ENCODE measurements at places on chromosomes 4 and X.
A peak's percentile ranks its signal among the peaks of the same experiment; 100 is the strongest.

GRCh38 chr4:20271950-20272349 lies 20.2 kb downstream of the SLIT2 start:
- DNase-seq = no peak

GRCh38 chr4:153023139-153023538 lies 87.0 kb downstream of the FHDC1 start:
- no peak for DNase-seq

DNA sequence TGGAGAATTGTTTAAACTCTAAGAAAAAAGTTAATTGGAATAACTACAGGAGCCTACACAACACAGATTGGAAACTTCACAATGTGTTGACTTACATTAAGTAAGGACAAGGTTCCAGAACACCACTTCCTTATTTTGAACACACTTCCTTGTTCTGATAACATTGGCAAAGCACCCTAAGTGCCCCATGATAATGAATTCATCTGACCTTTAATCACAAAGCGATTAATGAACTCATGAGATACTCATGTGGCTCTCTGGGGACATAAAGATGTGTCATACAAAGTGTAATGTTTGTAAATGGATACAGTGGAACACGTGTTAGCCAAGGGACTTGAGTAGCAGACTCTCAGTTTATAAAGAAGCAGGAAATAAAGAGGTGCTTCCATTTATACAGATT lies 69.0 kb upstream of the ATOH1 start:
- no peak for DNase-seq

DNA sequence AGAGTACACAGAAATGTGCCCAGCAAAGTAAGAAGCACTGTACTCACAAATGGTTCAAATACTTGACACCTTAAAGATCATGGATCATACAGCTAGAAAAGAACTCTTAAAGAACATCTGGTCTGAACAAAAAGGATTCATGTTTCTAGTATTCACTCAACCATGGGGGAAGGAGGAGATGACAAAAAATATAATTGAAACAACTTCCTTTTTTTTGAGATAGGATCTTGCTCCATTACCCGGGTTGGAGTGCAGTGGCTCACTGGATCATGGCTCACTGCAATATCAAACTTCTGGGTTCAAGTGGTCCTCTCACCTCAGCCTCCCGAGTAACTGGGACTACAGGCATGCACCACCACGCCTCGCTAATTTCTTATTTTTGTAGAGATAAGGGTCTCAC lies 6.0 kb downstream of the DHX15 start:
- DNase-seq = no peak

GRCh38 chrX:15151267-15152186 lies 118.4 kb downstream of the ASB9 start:
- no peak for DNase-seq

DNA sequence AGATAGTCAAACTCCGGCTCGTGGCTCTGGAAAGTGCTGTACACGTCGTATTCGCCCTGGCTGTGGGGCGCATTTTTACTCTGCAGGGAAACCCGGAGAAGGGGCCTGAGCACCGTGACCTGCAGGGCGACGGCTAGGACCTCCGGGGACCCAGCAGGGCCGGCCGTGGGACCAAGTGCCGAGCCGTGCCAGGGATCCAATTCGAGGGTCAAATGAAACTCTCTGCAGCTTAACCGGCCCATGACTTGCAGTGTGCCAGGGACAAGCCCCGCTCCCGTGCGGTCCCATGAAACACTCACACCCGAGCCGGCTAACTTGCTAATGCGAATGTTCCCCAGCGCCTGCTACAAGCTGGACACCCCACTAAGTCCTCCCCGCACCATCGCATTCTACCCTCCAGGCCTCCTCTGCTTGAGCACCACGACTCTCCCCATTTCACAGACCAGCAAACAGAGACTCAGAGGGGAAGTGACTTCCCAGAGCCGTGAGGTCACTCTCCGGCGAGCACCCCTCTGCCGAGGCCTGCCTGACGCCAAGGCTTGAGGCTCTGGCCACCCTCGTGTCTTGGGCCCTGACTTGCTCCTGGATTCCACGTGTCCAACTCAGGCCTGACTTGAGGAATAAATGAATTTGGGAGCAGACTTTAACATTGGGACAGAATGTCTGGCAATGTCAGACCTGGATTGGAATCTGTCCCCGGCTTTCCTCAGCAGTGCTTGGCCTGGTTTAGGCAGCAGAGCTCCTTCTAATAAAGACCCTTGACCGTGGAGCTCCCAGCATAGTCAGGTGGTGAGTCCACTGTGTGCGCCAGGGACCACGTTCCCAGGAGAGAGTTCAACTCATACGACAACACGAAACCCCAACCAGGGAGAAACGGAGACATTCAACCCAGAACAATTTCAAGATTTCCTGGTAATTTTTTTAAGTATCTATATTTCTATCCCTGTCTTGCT lies 93.6 kb downstream of the PPP2R2C start:
- DNase-seq = no peak

GRCh38 chr4:150713251-150713650 lies 131.3 kb downstream of the MAB21L2 start:
- no peak for DNase-seq

DNA sequence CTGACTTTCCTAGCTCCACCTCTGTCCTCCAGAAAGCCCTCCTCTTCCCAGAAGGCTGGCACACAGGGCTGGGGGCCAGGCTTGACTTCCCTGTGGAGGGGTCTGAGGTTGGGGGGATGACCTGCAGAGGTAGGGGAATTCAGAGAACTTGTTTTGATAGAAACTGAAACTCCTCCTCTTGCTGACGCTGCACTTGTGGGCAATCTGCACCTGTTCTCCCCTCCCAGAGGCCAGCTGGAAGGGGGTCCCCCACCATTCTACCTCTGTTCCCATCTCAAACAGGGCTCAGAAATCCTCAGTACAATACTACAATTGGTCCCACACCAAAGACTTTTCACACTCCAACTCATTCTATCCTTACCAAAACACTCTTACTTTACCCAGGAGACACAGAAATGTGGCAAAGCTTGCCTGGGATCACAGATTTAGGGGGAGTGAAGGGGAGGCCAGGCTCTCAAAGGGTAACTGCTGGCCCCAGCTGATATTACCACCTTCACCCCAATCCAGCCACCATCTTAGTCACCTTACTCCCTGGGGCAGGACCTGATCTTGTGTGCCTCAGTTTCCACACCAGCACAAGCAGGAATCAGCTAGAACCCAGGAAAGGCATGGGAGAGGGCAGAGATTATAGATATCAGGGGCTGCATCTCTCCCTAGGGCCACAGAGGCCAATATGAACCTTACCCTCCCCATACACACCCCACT lies 18.5 kb downstream of the OTUD5 start:
- no peak for DNase-seq

- no peak for DNase-seq
Observed at GRCh38 chrX:132712350-132712749, 223.5 kb upstream of the MBNL3 start.

GRCh38 chr4:39812500-39812899 lies 114.6 kb downstream of the UBE2K start:
- DNase-seq = no peak

- peak; percentile 80 for DNase-seq
Observed at GRCh38 chr4:6986072-6986780, 56.9 kb upstream of the TADA2B start.

DNA sequence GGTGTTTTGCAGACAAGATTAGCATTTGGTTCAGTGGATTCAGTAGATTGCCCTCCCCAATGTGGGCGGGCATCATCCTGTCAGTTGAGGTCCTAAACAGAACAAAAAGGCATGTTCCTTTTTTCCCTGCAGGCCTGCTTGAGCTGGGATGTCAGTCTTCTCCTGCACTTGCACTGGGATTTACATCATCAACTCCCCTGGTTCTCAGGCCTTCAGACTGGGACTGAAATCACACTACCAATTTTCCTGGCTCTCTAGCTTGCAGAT lies 278.9 kb upstream of the FTHL17 start:
- no peak for DNase-seq

GRCh38 chr4:38664706-38665401 lies 855 bp downstream of the KLF3 start:
- peak; percentile 63 for DNase-seq

DNA sequence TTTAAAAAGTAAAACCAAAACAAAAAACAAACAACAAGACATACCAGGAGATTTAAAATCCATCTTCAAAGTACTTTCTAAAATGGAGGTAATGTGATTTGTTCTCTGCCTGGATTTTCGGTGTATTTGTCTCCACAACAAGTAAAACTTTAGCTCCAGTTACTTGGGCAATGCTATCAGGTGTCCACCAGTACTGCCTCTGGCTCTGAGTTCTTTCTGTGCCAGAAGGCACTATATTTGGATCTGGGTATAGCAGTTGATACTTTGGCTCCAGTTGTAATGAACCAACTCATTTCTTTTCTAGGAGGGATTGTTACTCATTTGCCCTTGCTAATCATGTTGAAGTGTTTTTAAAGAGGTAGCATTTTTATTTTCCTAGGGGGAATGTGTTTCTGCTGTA lies 9.5 kb upstream of the PDLIM5 start:
- no peak for DNase-seq

GRCh38 chrX:30888526-30889146 lies 418 bp downstream of the TAB3 start:
- DNase-seq = no peak

DNA sequence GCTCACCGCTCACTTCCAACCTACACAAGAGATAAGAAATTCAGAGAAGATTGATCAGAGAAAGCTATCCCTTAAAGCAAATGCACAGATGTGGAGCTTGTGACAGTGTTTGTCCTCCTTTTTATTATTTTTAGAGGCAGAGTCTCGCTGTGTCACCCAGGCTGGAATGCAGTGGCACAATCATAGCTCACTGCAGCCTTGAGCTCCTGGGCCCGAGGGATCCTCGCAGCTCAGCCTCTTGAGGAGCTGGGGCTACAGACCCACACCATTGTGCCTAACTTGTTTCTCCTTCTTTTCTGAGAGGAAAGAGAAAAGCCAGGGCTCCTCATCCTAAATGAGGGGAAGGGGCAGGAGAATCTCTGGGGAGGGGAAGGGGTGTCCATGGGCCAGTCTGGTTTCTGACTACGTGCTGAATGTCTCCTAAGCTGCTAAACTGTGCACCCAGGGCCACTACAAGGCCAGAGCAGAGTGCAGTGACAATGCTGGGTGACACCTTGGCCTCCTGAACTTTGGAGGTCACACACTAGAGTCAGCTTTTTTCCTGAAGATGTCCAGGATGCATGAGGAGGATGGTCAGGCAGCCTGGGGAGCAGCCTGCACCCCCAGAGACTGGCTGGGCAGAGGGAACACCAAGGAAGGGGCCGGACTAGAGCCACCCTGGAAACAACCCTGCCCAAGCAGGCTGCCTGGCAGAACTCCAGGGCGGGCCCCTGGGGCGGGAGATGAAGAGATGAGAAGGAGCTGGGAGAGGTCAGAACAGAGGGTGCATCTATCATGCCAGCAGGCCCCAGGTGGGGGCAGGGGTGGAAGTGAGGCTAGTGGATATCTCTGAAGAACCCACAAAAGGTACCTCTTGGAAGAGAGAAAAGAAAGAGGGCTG lies 55.5 kb upstream of the PROM1 start:
- no peak for DNase-seq

- no peak for DNase-seq
Observed at GRCh38 chr4:12445711-12446235, 1017.1 kb upstream of the HS3ST1 start.

DNA sequence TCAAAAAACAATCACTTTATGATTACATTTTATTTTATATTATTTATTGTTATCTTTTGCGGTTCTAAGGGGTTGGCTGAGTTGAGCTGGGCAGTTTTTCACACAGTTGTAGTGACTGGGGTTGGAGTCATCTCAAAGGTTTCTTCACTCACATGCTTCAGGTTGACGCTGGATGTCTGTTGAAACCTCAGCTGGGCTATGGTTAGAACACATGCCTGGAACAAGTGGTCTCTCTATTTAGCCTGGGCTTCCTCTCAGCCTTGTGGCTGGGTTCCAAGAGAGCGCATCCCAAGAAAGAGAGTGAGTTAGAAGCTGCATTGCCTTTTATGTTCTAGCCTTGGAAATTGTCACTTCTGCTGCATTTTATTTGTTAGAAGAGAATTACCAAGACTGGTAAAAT lies 87.4 kb downstream of the CBLL2 start:
- no peak for DNase-seq

- DNase-seq = no peak
Observed at GRCh38 chr4:66123831-66124413, 453.6 kb upstream of the EPHA5 start.

DNA sequence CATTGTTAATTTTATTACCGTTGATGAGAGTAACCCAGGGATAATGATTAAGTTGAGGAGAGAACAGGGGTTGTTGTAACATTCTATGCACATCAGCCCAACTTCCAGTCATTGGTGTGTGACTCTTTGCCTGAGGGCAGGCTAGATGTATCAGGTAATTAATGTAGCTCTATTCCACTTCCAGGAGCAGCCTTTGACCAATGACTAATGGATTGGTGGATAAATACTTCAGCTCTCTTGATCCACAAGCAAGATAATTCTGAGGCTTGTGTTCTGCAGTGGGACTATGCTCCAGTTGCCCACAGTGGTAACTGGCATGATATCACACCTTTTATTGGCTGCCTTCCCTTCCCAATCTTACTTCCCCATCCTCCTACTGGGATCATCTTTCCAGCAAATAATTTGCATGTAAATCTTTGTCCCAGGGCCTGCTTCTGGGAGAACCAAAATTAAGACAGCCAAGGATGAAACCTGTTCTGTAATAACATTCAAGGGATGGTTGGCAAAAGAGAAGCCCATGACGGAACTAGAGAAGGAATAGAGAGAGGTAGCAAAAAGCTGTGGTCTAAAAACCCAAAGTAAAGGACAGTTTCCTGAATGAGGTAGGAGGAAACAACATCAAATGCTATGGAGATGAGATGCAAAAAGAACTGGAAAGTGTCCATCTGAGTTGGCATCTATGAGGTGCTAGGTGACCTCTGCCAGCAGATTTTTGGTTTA lies 241.4 kb upstream of the RPS6KA3 start:
- DNase-seq = no peak

DNA sequence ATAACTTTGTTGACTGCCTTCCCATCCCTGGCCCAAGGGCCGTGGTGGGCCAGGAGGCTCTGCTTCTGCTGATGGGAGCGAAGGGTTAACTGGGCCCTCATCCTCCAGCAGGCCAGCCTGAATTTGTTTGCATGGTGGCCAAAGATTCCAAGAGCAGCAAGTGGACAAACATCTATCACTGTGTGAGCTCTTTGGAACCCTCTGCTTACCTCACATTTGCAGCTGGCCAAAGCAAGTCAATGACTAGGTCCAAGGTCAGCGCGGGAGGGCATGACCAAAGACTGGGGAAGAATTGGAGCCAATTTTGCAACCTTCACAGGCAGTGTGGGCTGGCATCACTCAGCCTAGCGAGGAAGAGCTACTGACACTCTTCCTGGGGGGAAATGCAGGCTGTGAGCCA lies 67.8 kb upstream of the ATP6AP2 start:
- no peak for DNase-seq

GRCh38 chrX:94635003-94635402 lies 961.0 kb downstream of the FAM133A start:
- no peak for DNase-seq
